ENCODE measurements at places on chromosomes 13 and 19. TPM values are rescaled to one million over a fixed set of nuclear protein-coding genes. Genes with fewer than 3 reads are reported as not detected.

DNA sequence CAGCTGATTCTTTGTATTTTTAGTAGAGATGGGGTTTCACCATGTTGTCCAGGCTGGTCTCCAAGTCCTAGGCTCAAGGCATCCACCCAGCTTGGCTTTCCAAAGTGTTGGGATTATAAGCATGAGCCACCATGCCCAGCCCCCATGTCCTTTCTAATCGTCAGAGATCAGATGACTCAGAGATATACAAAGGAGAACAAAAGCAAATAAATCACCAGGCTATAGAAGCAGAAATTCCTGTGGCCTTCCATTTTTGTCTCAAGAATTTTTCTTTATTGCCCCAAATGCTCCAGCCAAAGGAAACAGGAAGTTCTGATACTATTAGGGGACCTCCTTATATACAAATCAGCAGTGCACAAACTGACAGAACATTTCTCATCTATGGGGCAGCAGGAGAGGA lies 207.8 kb downstream of the RFC3 start:
- no peaks in the 10 kb centered on the region for H3K36me3 ChIP-seq
- no peaks in the 10 kb centered on the region for H3K27me3 ChIP-seq

DNA sequence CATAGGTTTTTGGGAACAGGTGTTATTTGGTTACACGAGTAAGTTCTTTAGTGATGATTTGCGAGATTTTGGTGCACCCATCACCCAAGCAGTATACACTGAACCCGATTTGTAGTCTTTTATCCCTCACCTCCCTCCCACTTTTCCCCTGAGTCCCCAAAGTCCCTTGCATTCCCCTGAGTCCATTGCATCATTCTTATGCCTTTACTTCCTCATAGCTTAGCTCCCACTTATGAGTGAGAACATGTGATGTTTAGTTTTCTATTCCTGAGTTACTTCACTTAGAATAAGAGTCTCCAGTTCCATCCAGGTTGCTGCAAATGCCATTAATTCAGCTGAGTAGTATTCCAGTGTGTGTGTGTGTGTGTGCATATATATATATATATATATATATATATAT lies 97.2 kb upstream of the EDNRB start:
- H3K4me3 ChIP-seq: no peak overlapping the region
- no peak overlapping the region for H3K27ac ChIP-seq
- H3K27me3 ChIP-seq: no peaks in the 10 kb centered on the region
- no peak for DNase-seq
- no peaks in the 10 kb centered on the region for H3K36me3 ChIP-seq

GRCh38 chr19:35040826-35041547 lies 534 bp upstream of the HPN start:
- no peaks in the 10 kb centered on the region for H3K4me1 ChIP-seq
- H3K36me3 ChIP-seq: peaks cover 13% of the 10 kb centered on the region
- DNase-seq: peak; percentile 94
- H3K27me3 ChIP-seq: no peaks in the 10 kb centered on the region

DNA sequence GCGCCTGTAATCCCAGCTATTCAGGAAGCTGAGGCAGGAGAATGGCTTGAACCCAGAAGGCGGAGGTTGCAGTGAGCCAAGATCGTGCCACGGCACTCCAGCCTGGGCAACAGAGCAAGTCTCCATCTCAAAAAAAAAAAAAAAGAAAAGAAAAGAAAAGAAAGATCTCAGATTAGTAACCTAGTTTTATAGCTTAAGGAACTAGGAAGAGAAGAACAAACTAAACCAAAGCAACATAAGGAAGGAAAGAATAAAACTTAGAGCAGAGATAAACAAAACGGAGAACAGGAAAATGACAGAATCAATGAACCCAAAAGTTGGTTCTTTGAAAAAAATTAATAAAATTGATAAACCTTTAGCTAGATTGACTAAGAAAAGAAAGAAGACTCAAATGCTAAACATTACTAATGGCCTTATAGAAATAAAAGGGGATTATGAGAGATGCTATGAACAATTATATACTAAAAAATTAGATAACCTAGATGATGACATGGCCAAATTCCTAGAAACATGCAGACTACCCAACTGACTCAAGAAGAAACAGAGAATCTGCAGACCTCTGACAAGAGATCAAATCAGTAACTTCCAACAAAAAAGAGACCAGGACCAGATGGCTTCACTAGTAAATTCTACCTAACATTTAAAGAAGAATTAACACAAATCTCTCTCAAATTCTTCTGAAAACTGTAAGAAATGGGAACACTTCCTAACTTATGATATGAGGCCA lies 68.2 kb downstream of the CDADC1 start:
- H3K27me3 ChIP-seq: no peaks in the 10 kb centered on the region
- H3K4me1 ChIP-seq: peaks cover 24% of the 10 kb centered on the region

GRCh38 chr19:55526216-55527196 lies 10.4 kb downstream of the SBK2 start:
- peak; percentile 75 for DNase-seq
- H3K27ac ChIP-seq: peak overlapping the region; percentile 90
- H3K4me3 ChIP-seq: no peak overlapping the region
- H3K4me1 ChIP-seq: no peaks in the 10 kb centered on the region
- H3K27me3 ChIP-seq: no peaks in the 10 kb centered on the region

The CD209 gene
- 4.3 TPM for total RNA-seq

The STARD13 gene
- 23.3 TPM for total RNA-seq

Measured in right atrium auricular region (tissue), 2 donors.